ENCODE measurements at places on chromosomes 4 and X. TPM values are rescaled to one million over a fixed set of nuclear protein-coding genes. Genes with fewer than 3 reads are reported as not detected.

Gene P2RY10
- 69.7 TPM for total RNA-seq

Gene TEX13B
- not detected for total RNA-seq

Gene MAGEE2
- not detected for total RNA-seq

Gene IGFBP7
- 0.18 TPM for total RNA-seq

Gene FAM199X
- 12.7 TPM for total RNA-seq

Gene RASGEF1B
- total RNA-seq, result 1.1 TPM

Gene CCNG2
- 19.0 TPM for total RNA-seq

Gene RNF128
- not detected for total RNA-seq

Gene TCEAL2
- total RNA-seq, result not detected

Gene KCNE5
- 0.32 TPM for total RNA-seq

Gene GPR34
- total RNA-seq, result not detected

Gene DKK2
- total RNA-seq, result not detected

Measured in T-helper 2 cell treated with Interferon-gamma antibody and Interleukin-4, amounts not matched to agents 100 ng/mL and 5 ng/mL, for 36 hours (primary cell).